Activated CD4-positive, alpha-beta T cell treated with anti-CD3 and anti-CD28 coated beads, Interleukin-2, Interleukin-4, amounts not matched to agents 100 ng/mL and 50 ng/mL, durations not matched to agents 16 hours and 8 hours (primary cell): ENCODE measurements at places on chromosomes 7 and 10.
A peak's percentile ranks its signal among the peaks of the same experiment; 100 is the strongest.

- DNase-seq, result no peak
Measured at GRCh38 chr7:128692623-128693270, 20.7 kb downstream of the GARIN1A start.

GRCh38 chr7:121449329-121449728 lies 53.2 kb upstream of the FAM3C start:
- no peak for DNase-seq

- no peak for DNase-seq
Measured at GRCh38 chr10:61841338-61841875, 60.1 kb upstream of the ARID5B start.

GRCh38 chr7:134065415-134065814 lies 61.7 kb upstream of the LRGUK start:
- no peak for DNase-seq

GRCh38 chr10:34205452-34205851 lies 609.6 kb downstream of the PARD3 start:
- DNase-seq, result no peak

DNA sequence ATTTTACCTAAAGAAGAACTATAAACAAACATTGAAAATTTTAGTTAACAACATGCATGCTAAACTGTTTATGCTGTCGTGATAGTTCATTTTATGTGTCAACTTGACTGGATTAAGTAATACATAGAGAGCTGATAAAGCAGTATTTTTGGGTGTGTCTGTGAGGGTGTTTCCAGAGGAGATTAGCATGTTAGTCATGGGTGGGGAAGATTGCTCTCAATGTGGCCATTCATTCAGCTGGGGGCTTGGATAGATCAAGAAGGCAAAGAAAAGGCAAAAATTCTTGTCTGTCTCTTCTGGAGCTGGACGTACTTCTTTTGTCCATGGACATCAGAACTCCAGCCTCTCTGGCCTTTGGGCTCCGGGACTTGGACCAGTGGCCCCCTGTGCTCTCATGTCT lies 172.9 kb upstream of the SEMA3E start:
- no peak for DNase-seq

DNA sequence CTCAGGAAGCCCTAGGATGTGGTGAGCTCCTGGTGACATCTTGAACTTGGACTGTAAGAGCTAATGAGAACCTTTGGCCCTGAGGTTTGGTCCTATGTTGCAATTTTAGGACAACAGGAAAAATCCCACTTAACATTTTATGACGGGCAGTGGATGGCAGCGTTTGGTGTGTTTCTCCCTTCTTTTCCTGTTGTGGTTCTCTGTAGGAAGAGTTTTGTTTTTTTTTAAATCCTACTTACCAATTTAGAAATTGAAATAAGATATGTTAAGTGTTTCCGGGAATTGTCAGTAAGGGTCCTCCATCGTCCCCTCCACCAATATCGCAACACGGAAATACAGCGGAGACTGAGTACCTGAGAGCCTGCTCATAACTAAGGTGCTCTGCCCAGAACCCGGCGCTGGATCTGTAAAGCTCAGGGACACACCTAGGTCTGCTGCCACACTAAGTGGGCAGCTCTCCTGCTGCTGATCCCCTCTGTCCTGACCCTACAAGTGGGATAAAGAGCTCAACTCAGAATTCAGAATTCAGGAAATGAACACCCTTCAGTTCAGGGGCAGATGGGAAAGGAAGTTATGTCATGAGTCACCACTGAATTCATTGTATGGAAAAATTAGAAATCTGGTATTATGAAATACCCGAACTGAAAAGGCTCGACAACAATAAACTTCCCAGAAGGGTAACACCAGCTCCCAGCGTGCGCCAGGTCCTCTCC lies 9.1 kb upstream of the PROSER2 start:
- no peak for DNase-seq

DNA sequence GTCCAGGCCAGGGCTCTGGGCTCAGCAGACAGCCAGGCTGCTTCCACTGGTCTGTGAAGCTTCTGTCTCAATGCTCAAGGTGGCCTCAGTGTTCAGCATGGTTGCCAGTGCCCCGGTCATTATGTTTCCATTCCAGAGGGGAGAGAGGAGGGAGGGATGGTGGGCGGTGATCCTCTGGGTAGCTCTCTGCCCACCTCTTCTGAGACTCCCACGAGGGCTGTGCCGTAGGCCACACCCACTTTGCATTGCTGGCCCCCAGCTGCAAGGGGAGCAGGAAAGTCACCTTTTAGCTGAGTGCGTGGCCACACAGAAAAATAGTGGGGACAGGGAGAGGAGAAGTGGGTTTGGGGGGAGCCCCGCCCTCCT lies 42.5 kb downstream of the FOXK1 start:
- DNase-seq, result no peak

DNA sequence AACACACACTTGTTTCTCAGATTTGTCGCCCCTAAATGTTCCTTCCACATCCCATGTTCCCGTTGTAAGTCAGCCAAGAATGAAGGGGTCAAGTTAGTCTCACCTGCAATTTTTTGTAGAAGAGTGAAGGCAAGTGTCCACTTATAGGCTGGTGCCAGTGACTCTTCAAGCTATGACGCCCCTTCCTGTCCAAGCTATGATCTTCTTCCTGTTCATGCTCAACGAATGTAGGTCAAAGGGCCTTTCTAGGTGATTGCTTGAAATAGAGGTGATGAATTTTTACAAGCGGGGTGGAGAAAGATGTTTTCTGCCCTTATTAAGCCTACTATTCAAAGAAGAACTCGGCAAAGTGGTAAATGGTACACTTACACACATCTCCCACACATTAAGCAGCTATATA lies 41.0 kb downstream of the CDK1 start:
- DNase-seq, result no peak

- DNase-seq, result no peak
Measured at GRCh38 chr10:13633689-13634088, 46.9 kb downstream of the PRPF18 start.

- no peak for DNase-seq
Measured at GRCh38 chr10:29387269-29387668, 98.4 kb downstream of the LYZL1 start.

GRCh38 chr7:100731937-100732636 lies 1.3 kb upstream of the ZAN start:
- DNase-seq, result no peak

DNA sequence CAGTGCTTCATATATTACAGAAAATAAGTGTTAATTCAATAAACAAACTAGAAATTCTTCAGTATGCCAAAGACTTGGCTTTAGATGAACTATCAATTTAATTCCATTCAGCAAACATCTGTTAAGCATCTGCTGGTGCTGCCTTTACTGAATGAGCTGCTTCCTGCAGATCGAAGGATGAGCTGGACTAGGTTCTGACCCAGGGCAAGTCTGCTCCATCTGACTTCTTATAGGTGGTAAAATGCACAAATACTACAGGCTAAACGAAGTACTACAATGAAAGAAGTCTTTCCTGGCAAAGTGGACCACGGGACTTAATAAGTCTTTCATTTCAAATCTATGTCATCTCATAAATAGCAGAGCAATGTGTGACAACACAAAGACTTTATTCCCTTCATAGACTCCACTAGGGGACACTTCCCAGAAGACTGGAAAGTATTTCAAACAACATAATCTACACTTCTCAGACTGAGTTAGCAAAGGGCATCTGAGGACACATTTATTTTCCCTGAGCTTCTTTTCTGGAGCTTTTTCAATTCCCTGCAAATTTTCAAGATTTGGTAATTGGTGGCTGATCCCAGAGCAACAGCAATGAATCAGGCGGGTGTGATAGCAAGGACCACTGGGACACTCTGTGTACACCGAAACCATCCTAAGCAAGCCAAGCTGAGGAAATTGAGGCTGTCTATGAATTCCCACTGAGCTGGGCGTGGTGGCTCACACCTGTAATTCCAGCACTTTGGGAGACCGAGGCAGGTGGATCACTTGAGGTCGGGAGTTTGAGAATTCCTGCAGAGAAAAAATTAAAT lies 108.9 kb upstream of the FRMD4A start:
- no peak for DNase-seq

DNA sequence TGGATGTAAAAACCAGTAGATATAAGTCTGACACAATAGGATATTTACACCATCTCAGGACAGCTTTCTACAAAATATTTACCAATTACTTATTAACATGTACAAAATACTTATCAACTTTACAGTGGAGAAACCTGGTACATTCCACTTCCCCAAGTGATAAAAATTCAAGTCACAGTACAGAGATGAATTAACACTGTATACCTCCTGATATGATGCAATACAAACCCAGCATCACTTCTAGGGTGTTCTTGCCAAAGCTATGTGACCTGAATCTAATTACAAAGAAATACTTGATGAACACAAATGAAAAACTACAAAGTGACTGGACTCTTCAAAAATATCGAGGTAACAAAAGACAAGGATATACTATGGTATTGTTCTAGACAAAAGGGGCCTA lies 156.4 kb upstream of the FGFR2 start:
- DNase-seq, result peak; percentile 59

DNA sequence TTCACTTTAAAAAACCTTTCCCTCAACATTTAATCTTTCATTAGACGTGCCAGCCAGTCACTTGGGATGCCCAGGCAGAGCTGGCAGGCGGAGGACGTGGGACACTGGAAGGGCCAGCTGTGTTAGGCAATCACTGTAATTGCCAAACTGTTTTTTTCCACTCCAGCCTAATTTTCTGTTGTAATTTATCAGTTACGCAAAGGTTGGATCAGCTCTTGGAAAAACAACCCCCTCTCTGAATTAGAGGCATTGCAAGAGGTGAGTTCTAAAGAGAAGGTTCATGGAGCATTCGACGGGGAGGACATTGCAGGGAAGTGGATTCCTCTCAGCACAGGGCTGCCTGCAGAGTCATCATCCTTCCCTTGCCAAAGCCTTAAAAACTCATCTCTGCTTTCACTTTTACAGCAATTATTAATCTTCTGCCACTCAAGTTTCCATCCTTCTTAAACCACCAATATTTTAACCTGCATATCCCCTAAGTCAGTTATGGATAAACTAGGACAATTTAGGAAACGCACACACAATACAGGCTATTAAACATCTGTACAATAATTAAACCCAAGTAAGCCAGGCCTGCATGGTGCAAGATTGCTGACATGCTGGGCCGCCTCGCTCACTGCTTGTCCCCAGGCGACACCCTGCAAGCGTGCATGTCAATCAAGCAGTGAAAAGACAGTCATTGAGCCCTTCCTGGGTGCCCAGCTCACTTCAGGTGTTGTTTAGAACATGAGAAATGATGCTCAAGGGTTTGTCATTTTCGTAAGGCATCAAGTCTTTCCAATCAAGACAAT lies 272.3 kb upstream of the RNF32 start:
- DNase-seq, result no peak

GRCh38 chr10:52627279-52627678 lies 145.3 kb downstream of the MBL2 start:
- no peak for DNase-seq

- no peak for DNase-seq
Measured at GRCh38 chr10:77297393-77297739, 340.2 kb downstream of the KCNMA1 start.

- DNase-seq, result no peak
Measured at GRCh38 chr10:18066947-18067346, 73.3 kb upstream of the CACNB2 start.

DNA sequence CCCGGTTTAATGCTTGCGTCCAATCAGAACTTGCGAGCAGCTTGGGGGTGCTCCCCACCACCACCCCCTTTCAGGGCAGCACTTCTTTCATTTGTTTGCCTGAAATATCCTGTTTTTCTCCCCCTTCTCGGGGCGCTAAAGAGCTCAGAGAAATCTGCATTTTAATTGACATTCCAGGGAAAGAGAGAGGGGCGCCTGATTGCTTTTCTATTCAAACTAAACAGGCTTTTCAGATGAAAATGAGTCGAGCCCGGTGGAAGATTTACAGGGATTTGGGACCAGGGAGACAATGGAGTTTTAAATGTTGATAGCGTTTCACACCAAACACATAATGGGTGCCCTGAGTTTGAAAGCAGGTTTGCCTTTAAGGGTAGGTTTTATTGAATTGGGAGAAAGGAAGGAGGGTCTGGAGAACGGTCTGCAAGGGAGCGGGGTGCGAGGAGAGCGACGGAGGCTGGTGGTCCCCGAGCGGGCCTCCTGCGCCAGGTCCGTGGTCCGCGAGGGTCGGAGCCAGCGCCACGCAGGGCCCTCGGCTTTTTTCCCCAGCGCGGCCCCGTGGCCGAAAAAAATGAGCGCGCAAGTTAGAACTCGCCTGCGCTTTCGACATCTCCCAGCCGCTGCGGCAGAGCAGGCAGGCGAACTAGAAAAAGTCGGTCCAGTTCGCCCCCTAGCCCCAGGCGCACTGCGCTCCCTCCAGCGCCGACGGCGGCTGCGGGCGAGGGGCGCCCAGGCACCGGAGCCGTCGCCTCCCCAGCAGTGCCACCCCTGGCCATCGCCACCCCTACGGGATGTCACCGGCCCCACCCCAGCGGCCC lies 1.3 kb downstream of the FGFR2 start:
- DNase-seq, result no peak

DNA sequence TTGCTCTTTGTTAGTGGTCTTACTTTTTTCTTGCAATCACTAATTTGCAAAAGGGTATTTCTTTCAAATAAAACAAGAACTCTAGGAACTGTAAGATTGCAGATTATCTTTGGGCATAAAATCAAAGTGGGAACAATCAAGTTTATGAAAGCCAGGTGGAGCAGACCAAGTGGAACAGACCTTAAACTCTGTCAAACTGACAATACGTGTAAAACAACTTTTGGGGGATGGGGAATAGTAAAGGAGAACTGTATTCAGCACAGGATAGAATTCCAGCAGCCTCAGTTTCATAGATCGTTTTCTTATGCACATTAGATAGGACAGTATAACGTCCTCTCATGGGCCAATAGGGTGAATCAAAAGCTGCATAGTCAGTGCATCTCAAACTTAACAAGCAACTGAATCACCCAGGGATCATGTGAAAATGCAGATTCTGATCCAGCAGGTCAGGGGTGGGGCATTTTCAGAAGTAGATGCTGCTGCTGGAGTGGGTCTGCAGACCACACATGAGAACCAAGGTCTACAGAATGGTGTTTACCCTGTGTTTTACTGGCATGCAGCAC lies 120.7 kb downstream of the PIP4K2A start:
- no peak for DNase-seq

- DNase-seq, result no peak
Measured at GRCh38 chr7:4845740-4846142, 16.1 kb downstream of the PAPOLB start.

DNA sequence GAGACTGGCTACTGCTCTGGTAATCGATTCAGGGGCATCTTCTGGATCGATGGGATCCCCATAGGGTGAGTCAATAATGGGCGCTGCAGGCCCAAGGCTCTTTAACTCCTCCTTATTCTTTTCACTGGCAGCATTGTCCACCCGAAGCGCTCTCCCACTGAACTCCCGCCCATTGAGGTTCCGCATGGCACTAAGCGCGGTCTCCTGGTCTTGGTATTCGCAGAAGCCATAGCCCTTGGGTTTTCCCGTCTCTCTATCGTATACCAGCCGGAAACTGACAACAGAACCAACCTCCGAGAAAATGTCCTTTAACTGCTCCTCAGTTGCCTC lies 285 bp downstream of the CSTF2T start:
- DNase-seq, result no peak

- peak; percentile 97 for DNase-seq
Measured at GRCh38 chr10:75111365-75111906, at the start of gene SAMD8. SAMD8 (plus strand) TSS chr10:75111656; CDS start chr10:75150529, 38,873 bp downstream.

GRCh38 chr7:100582041-100582579 lies 3.8 kb downstream of the LRCH4 start:
- DNase-seq, result no peak
